ENCODE measurements at places on chromosomes 11 and 22. TPM values are rescaled to one million over a fixed set of nuclear protein-coding genes. Genes with fewer than 3 reads are reported as not detected.

DNA sequence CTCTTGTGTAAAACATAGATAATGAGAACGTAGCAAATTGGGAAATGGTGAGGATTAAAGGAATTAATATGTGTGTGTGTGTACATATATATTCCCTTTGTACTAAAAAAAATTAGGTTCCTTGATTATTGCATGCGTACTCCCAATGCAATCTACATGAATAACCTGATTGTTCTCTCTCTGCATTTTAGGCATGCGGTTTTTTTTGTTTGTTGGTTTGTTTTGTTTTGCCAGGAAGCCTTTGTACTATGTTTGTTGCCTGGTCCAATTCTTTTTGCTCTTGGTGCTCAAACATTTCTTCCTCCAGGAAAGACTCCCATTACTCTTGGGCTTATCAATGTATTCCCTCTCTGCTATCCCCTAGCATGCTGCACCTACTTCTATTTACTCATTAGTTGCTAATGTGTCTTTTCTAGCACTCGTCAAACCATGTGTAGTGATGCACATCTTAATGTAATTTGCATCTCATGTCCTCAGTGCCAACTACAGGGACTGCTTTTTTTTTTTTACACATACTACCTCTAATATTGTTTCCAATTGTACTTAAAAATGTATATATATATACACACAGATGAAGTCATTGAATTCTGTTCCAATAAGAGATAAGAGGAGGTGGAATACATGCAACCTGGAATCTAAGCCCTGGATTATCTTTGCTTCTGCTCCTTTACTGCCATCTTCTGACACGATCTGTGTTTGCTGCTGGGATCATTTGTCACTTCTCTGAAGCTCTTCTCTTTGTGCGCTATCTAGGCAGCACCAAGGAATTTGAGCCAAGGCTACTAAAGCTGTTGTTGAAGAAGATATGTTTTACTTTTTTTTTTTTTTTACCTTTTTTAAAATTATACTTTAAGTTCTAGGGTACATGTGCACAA is 197.2 kb upstream of the ANO3 start:
- no peak for DNase-seq

- no peak for DNase-seq
Measured at GRCh38 chr11:17013548-17014320, 480 bp downstream of the PLEKHA7 start.

DNA sequence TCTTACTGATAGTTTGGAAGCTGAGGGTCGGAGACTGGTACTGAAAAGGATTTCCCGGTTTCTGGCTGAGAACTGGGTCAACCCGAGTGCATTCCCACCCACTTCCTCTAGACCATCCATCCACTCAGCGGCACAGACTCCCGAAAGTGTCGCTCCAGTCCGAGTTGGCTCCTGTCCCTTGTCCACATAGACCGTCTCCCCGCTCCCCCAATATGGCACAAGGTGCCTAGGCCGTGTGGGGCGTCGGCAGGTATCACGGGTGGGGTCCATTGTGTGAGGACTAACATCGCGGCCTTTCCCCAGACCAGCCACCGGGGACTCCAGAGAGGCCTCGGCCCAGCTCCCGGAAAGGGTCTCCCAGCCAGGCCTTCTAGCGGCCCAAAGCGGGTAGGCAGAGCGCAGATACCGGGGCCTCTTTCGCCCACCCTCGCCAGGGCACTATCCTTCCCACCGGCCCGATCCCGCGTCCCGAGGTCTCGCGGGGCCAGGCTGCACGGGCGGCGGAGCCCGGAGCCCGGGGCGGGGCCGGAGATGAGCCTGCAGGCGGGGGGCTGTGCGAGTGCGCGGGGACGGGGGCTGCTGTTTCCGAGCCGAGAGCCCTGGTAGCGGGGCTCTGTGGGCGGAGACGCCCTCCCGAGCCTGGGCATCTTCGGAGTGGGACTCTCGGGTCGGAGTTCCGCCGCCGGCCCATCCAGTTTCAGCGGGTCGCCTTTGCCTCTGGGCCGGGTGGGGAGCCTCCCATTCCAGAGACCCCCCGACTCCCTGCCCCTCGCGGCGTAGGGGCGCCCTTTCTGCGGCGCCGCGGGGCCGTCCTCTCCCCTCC is 21.1 kb downstream of the SERPINH1 start:
- peak; percentile 77 for DNase-seq

- no peak for DNase-seq
Measured at GRCh38 chr11:69000831-69001242, 12.2 kb downstream of the MRGPRF start.

DNA sequence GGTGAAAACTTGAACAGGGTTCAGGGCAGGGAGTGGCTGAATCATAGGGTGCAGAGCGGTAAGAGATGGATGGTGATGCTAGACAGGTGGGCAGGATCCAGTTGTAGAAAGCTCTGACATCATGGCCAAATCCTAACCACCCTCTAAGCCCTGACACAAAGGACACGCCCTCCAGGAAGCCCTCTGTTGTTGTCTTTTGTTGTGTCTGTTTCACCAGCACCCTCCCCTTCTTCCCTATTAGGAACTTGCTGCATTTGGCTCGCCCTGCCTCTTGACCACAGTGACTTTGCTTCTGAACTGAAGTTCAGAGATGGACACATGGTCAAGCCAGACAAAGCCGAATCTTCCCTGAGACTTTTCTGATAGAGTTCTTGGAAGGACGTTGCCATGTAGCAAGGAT is 14.2 kb upstream of the APOL6 start:
- no peak for DNase-seq

GRCh38 chr11:128576555-128576954 is 10.8 kb downstream of the ETS1 start:
- no peak for DNase-seq

The AQP11 gene
- polyA plus RNA-seq, result 3.5 TPM

The SYT12 gene
- 0.14 TPM for polyA plus RNA-seq

The PSMA1 gene
- 186 TPM for polyA plus RNA-seq

The MMP1 gene
- 0.28 TPM for polyA plus RNA-seq

The GGTLC2 gene
- polyA plus RNA-seq, result 0.21 TPM

Measured in right renal cortex interstitium (tissue), 3 donors.